ENCODE measurements at places on chromosomes 7 and 10.

- peak; percentile 56 for DNase-seq
Measured at GRCh38 chr7:17530244-17530643, 231.8 kb downstream of the AHR start.

DNA sequence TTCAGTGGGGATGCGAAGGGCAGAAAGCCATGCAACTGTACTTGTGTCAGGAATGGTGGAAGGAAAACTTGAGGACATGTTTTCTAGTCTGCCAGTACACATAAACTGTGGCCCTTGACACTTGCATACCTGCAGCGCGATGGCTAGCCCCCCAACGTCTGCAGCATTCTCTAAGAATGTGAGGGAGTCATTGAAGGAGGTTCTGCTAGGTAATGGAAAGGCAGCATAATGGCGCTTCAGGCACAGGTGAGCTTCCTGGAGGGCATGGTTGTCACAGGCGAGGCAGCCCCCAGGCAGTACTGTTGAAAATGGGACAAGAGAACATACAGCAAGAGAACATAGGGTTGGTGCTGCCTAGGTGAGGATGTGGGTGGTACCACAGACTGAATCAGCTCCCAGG, 3.5 kb downstream of the LLCFC1 start:
- no peak for DNase-seq

DNA sequence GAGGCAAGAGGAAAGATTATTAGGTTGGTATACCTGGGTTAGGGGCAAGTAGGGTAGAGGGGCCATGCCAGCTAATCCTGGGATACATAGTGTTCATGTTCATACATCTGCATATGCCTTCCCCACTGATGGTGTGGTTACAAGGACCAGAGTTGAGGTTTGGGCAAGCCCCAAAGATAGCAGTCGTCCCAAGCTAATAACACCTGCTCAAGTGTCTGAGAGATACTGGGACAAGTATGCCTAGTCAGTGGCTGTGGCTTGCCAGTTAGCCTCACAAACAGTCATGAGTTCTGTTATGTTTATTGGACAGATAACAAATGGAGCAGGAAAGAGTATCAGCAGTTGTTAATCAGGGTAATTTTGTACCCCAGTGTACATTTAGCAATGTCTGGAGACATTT, 139.6 kb downstream of the ADAM22 start:
- DNase-seq: no peak

GRCh38 chr10:84593506-84593905, 265.1 kb downstream of the CCSER2 start:
- no peak for DNase-seq

DNA sequence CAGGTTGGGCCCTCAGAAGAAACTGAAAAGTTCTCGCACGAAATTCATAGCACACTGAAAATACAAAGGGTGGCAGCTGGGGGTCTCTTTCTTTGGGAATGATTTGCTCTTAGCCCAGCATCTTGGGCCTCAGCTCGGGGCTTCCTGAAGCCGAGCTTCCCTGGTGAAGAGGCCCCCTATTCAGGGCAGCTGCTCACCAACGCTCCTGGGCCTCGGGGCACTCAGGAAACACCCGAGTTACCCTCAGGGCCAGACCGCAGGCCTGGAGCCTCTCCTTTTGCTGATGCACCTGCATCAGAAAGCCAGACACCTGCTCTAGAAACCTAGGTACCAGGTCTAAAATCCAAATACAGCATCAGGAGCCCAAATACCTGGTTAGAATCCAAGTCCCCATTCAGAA, 85.5 kb downstream of the PTPRE start:
- DNase-seq: no peak

GRCh38 chr7:149870701-149871483, 2.9 kb upstream of the ATP6V0E2 start:
- DNase-seq: no peak

All from fibroblast of skin of right quadriceps (primary cell).